ENCODE measurements at places on chromosomes 3 and 15.

- no peak for DNase-seq
These were observed 11.5 kb downstream of the SETMAR start for GRCh38 chr3:4314688-4315087.

GRCh38 chr3:101615525-101615924, 41.5 kb downstream of the PCNP start:
- no peak for DNase-seq

DNA sequence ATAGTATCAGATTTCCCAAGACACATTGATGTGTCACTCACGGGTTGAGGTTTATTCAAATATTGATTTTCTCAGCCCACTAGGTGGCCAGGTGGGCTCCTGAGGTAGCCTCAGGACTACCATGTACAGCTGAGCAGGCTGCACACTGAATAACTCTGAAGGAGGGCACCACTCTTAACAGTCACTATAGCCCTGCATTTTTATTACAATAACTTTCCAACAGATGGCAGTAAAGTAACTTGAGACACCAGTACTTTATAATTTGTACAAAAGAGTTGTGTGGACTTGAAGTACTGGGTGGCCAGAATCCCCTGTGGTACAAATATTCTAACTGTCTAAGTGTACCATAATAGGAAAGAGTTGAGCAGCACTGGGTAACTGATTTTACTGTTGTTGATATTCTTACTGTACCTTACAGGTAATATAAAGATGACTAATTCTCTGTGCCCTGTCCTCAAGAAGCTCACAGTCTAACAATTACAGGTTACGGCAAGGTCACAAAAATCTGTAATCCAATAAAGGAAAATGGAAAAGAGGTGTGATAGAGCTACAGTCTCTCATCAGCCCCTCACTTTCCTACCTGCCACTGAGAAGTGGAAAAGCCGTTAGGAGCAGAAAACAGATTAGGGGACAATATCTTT, 76.0 kb downstream of the ETFA start:
- DNase-seq, result no peak

DNA sequence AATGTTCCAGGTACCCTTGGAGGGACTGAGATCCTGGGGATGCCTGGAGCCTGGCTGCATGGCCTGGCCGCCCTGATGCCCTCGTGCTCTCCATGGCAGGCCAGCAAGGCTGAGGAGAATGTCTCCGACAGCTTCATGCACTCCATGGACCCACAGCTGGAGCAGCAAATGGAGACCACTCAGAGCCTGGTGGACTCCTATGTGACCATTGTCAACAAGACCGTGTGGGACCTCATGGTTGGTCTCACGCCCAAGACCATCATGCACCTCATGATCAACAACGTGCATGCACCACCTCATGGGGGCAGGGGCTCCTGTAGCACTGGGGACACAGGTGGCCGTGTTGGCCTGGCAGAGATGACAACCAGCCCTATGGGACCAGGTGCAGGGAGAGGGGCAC, 19.7 kb downstream of the GOLGA6A start:
- DNase-seq, result no peak

- DNase-seq, result no peak
These were observed 161.5 kb downstream of the FEZF2 start for GRCh38 chr3:62211675-62212429.

DNA sequence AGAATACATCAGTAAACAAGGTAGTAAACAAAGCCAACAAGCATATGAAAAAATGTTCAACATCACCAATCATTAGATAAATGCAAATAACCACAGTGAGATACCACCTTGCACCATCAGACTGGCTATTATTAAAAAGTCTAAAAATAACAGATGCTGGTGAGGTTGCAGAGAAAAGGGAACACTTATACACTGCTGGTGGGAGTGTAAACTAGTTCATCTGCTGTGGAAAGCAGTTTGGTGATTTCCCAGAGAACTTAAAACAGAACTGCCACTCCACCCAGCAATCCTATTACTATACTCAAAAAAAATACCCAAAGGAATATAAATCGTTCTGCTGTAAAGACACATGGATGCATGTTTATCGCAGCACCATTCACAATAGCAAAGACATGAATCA, 30.3 kb upstream of the ZBTB38 start:
- DNase-seq, result no peak

- peak; percentile 13 for DNase-seq
These were observed 4.1 kb downstream of the LRIG1 start for GRCh38 chr3:66496746-66497145.

- DNase-seq, result no peak
These were observed 43.8 kb downstream of the MSL2 start for GRCh38 chr3:136152176-136152843.

- DNase-seq, result no peak
These were observed 545.0 kb downstream of the ZPLD1 start for GRCh38 chr3:102979682-102980354.

DNA sequence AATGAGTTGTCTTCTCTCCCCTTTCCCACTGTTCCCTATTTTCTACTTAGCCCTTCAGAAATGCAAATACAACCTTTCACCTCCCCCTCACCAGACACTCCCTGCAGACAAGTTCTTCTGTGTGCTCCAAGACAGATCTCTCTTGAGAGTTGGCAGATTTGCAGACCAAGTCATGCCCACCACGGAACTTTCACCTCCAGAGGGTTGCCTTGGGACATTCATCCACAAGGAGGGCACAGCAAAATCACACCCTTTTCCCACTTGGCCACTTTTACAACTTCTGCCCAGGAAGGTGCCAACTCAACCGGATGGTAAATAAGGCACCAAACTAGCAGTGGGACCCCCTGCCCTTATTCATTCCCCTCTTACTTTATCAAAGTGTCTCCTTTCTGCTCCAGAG, 53.5 kb downstream of the SLC30A4 start:
- no peak for DNase-seq

DNA sequence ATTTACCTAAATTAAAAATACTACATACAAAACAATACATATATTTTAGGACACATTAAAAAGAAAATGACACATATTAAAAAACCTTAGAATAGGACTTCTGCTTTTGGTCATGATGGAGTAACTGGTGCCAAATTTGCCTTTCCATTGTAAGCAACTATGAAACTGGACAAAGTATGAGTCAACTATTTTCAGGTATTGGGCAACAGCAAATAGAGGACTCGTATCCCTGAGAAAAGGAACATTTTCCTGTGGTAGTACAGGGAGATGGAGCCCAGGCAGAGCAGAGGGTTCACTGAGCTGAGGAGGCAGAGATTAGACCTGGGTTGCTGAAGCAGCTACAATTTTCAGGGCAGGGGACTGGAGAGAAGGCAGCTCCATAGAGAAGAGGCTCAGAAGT, 14.7 kb downstream of the CCR1 start:
- DNase-seq, result no peak

GRCh38 chr3:174959556-174960065, 100.5 kb downstream of the NAALADL2 start:
- no peak for DNase-seq

- no peak for DNase-seq
These were observed 1.7 kb upstream of the CX3CR1 start for GRCh38 chr3:39281533-39281932.

DNA sequence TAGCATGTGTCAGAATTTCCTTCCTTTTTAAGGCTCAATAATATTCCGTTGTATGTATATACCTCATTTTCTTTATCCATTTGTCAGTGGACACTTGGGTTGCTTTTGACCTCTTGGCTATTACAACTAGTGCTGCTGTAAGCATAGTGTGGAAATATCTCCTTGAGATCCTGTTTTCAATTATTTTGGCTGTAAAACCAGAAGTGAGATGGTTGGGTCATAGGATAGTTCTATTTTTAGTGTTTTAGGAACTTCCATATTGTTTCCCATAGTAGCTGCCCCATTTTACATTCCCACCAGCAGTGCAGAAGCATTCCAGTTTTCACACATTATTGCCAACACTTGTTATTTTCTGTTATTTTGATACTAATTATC, 70.4 kb upstream of the C15orf39 start:
- no peak for DNase-seq

DNA sequence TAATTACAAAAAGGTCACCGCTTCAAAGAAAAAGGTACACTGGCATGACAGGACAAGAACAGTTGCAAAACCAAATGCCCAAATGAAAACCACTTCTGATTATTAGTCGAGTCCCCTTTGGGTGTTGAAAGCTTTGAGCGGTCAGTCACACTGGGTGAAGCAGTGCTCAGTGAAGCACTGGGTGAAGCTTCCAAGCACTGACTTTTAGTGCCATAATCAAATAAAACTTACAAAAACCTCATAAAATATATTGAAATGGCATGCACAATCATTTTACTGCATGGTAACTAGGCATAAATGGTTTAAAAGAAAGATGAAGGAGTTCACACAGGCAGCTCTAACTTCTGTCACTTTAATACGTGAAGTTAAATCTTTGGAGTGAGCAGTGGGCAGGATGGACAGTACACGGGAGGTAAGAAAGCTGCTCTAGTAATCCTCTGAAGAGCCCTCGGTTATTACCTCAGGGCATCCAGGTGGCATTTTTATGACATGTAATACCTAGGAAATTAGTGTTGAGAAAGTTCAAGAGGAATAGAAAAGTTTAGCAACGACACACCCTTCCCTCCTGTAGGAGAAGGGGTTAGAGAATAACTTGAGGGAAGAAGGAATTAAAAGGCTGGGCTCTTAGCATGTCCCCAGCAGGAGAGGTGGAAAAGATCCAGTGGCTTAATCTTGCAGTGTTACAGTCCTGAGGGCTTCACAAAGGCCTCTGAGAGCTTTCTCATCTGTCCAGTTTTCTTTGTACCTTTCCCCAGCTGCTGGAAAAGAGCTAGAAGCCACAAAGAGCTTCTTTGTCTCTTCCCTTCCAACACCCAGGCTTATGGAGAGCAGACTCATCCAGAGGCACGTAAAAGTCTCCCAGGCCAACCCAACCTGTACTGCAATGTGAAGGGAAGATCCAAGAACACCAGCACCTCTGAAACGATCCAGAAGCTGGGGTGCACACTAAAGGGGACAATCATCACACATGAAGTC, 64.9 kb upstream of the MYO5C start:
- DNase-seq, result no peak

- no peak for DNase-seq
These were observed 5.1 kb downstream of the RBP1 start for GRCh38 chr3:139534455-139534812.

DNA sequence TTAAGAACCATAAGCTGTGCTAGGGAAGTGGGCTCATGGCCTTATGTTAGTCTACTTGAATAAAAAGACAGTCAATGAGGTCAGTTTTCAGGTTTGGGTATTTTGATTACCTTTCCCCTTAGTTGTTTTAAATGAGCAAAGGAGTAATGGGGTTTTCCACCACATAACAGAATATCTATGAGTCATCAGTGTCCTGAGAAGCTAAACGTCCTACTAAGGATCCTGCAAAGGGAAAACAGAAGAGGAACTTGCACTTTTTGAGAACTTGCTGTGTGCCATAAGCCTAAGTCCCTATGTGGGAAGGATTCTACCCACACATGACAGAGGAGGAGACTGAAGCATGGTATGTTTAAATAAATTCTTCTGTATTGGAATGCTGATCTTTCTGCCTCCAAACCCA, 292.8 kb upstream of the TMC3 start:
- no peak for DNase-seq

GRCh38 chr3:186818956-186819355, 12.7 kb upstream of the RFC4 start:
- DNase-seq, result no peak

- no peak for DNase-seq
These were observed 67.8 kb downstream of the GPR176 start for GRCh38 chr15:39852250-39852649.

DNA sequence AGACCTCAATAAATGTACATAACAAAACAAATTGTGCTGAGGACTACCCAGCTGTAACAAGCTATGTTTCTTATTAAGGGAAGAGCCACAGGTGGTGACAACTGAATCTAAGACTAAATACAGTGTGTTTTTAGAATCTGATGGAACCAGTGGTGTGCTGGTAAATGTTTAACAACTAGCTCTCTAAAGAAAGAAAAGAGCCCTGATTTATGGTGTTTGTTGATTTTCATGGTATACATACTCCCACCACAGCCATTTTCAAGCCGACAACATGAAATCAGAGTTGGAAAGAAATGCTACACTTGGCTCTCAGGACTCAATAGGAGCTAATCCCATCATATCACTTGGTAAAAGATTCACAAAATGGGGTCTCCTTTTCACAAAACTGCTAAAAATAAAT, 89.8 kb upstream of the FNDC3B start:
- DNase-seq, result no peak

GRCh38 chr3:66565301-66565700, 64.5 kb upstream of the LRIG1 start:
- no peak for DNase-seq

DNA sequence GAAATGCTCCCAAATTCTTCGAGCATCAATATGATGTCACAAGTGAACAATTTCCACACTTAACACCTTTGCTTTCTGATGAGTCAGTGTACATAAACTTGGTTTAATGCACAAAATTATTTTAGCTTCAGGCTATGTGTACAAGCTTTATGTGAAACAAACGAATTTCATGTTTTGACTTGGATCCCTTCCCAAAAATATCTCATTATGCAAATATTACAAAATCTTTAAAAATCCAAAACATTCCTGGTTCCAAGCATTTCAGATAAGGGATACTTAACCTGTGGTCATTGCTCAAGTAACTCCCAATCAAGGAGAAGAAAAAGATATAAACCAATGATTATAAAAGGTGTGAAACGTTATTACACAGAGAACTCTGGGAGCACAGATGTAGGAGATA, 25.2 kb downstream of the RAB5A start:
- DNase-seq, result no peak

GRCh38 chr3:57784089-57784735, 28.1 kb downstream of the SLMAP start:
- no peak for DNase-seq

- DNase-seq, result no peak
These were observed 630 bp downstream of the CACNA2D2 start for GRCh38 chr3:50502584-50503423.

- no peak for DNase-seq
These were observed 519.7 kb downstream of the FGF12 start for GRCh38 chr3:192207651-192208050.

DNA sequence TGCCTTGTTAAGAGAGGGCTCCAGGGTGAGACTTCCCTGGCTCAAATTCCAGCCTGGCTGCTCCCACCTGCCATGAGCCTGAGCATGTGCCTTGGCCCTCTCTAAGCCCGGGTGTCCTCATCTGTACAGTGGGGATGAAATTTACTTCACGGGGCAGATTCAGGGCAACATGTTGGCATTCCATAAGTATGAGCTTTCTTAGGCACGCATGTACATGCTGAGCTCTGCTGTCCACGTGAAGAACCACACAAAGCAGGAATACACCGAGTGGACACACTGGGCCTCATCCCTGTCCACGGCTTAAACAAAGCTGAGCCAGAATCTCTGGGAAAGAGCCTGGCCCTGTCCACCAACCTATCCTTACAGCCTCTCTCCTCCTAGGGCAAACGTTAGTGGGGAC, 167.4 kb downstream of the OSBPL10 start:
- no peak for DNase-seq

- DNase-seq, result peak; percentile 58
These were observed 433.8 kb upstream of the SUCLG2 start for GRCh38 chr3:68088216-68088615.

DNA sequence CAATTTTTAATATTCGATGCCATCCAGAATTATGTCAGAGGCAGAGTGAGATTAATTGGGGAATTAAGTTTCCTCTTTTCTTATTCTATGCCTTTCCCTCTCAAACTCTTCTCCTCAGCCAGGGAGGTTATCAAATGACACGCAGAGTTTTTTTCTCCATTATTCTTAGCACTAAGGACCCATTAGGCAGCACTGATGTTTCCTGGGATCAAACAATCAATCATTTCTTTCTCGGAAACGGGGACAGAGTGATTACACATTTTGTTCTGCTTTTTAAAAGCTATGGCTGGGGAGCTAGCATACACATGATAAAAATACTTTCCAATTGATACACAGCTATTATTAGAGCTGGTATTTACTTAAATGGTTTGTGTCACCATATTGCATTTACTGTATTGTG, 35.3 kb upstream of the PSMD6 start:
- DNase-seq, result no peak
